Suppressor macrophage (primary cell): ENCODE measurements at places on chromosomes 4 and X.

GRCh38 chrX:36383495-36383894, 464.0 kb downstream of the CFAP47 start:
- DNase-seq = no peak

DNA sequence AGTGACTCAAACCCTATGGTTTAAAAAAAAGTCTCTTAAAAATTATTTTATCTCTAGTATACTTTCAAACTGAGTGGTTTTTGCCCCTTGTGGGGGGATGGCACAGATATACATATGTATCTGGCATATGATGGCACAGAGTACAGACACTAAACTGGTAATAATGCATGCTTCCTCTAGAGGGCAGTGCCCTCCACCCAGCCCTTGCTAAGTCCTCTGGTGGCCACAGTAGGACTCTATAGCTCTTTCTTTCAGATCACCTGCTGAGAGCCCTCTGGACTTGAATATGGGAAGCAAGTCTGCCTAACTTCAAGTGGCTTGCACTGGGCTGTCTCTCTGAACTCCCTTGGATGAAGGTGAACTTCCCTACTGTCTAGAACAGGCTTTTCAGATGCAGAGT, 66.3 kb downstream of the TSPAN7 start:
- peak; percentile 42 for DNase-seq

DNA sequence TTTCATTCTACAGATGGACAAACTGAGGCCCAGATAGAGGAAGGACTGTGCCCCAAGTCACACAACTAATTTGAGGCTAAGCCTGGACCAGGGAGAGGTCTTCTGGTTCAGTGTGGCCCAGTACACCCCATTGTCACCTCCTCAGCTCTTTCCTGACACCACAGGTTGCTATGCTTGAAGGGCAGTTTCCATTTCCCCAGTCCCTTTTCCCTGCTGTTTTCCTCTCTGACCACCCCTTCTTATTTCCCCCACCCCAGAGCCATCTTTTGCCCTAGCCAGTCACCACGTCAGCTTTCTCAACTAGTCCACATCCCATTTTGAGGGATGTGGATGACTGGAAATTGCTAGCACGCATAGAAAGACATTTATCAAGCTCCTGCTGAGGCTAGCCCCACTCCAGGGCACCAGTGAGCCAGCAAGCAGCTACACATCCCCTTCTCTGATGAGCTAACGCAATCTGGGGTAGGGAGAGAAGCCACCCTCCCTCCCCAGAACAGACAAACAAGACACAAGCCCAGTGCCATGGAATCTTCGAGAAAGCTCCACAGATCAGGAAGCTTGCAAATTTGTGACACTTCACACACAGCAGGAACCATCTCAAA, 1.3 kb downstream of the GABRE start:
- no peak for DNase-seq

GRCh38 chrX:29911673-29912072, 303.7 kb upstream of the MAGEB2 start:
- DNase-seq = no peak

DNA sequence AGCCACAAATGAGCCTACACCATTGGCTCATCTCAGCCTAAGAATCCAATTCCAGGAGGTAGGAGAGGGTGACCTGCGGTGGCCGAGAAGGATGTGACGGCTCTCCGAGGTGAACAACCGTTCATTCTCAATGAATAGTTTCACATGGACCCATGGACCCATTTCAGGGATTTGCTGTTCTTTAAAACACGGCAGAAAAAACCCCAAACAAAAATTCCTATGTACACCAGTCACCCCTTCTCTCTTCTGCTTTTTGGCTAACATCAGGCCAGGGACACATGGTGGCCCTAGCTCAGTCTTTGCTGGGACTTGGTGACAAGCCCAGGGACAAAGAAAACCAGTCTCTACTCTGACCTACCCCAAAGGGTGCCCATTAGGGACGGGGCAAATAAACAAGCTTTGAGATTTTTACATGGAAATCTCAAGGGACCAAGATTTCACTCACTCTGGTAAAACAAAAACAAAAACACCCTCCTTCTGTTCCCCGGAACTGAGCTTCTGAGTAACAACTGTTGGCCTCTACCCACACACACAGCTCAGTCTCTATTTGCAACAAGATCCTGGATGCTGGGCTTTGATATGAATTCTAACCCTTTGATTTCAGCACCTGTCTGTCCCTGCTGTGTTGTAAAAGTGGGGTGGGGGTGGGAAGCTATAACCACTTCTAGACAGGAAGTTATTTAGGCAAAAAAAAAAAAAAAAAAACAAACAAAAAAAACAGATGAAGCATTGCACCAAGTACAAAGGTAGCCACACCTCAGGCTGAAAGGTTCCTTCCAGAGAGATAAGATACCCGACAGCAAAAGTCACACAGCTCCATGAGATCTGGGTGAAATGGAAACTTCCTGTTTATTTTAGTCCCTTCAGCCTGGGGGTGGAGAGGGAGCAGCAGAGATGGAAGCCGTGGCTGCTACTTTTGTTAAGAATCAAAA, 49.0 kb downstream of the DDX3X start:
- DNase-seq = peak; percentile 30
